Stimulated activated CD4-positive, alpha-beta T cell treated with anti-CD3 and anti-CD28 coated beads, TNF-alpha, amount 100 ng/mL, for 24 hours (primary cell): ENCODE measurements at places on chromosomes 5 and 9.

DNA sequence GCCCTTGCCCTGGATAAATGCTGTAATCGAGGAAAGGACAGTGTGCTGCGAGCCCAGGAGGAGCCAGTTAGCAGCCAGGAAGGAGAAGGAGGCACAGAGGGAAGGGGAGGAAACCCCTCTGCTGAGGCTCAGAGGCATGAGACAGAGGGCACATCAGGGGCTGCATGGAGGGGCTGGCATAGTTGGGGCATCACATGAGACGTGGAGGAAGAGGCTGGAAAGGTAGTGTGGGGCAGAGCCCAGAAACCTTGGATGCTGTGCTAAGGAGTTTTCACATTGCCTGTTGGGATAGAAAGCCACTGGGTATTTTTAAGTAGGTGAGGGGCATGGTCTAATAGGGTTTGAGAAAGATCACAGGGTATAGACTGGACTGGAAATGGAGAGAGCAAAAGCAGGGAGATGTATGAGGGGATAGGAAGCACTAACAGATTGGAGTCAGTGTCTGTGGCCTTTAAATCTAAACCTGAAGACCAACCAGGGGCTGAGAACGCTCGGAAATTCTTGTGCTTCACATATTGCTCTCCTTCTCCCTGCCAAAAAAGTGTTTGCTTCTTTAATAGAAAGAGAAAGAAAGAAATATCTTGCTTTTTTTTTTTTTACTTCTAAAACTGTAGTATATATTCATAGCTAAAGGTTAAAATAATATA, 33.0 kb upstream of the ANGPTL2 start:
- DNase-seq: no peak

GRCh38 chr5:179907556-179908324, at the start of gene TBC1D9B:
TSS of gene TBC1D9B (minus strand) at chr5:179907897. CDS start at chr5:179907821, 76 bp downstream.
- DNase-seq: peak; percentile 54

DNA sequence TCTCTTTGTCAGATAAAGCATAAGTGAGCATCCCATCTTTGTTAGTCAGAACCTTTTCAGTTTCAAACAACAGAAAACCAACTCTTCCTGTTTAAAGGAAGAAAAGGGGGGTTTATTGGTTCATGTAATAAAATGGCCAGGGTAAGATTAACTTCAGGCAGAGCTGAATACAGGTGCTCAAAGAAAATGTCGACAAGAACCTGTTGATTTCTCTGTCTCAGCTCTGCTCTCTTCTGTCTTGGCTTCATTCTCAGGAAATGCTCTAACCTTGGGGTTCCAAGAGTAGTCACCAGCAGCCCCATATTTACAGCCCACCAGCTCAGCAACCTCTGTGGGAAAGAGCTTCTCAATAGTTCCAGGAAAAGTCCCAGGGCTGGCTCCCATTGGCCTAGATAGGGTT, 25.2 kb downstream of the KCNIP1 start:
- no peak for DNase-seq

DNA sequence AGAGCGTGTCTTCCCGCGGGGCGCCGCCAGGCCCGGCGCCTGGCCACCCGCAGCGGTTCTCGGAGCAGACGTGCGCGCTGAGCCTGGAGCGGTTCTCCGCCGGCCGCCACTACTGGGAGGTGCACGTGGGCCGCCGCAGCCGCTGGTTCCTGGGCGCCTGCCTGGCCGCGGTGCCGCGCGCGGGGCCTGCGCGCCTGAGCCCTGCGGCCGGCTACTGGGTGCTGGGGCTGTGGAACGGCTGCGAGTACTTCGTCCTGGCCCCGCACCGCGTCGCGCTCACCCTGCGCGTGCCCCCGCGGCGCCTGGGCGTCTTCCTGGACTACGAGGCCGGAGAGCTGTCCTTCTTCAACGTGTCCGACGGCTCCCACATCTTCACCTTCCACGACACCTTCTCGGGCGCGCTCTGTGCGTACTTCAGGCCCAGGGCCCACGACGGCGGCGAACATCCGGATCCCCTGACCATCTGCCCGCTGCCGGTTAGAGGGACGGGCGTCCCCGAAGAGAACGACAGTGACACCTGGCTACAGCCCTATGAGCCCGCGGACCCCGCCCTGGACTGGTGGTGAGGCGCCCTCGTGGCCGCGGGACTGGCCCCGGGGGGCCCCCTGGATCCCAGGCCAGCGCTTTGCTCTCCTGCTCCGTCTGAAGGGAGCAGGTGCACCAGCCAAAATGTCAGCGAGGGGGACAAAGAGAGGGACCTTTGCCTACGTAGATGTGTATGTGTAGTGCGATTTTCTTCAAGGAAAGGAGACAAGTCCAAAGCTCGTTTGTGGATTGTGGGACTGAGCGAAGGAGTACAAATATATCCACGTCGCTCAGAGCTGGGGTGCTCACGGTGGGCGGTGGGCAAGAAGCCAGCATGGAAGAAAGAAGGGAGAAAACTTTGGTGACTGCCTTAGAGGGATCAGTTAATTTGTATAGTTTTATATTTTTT, 19.5 kb downstream of the BTNL9 start:
- no peak for DNase-seq

DNA sequence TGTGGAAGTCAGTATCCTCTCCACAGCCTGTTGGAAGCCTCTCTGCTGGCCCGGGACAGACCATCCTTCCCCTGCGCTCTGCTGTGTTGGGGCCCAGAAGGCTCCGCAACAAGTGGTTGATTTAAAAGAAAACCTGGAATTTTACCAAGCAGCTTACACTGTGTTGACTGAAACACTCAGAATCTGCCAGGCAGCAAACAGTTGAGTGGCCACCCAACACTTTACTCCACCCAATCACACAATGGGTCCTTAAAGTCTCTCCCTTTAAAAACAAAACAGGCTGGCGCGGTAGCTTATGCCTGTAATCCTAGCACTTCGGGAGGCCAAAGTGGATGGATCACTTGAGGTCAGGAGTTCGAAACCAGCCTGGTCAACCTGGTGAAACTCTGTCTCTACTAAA, 28.0 kb upstream of the DMRT3 start:
- DNase-seq: no peak

GRCh38 chr5:67992923-67993322, 222.6 kb upstream of the PIK3R1 start:
- DNase-seq: no peak

DNA sequence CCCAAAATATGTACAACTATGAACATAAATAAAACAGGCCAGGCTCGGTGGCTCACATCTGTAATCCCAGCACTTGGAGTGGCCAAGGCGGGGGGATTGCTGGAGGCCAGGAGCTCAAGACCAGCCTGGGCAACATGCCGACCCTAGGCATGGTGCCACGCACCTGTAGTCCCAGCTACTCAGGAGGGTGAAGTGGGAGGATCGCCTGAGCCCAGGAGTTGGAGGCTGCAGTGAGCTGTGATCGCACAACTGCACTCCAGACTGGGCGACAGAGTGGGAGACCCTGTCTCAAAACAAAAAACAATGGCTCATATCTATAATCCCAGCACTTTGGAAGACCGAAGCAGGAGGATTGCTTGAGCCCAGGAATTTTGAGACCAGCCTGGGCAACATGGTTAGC, 1.5 kb downstream of the HAUS6 start:
- DNase-seq: no peak

- DNase-seq: no peak
Observed at GRCh38 chr5:97480313-97480712, 297.3 kb upstream of the RIOK2 start.

DNA sequence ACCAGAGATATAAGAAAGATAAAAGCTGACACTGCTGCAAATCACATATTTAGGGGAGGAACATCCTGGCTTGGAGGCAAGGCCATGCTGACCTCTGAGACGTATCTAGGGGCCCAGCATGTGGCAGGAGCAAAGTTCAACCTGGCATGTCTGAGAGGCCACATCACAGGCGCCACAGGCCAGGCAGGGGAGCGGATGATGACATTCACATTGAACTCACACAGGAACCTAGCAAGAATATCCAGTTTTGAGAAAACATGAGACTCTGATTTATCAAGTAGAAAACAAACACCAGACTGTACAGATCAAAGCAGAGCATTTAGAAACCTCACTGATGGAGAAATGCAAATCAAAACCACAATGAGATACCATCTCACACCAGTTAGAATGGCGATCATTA, 64.2 kb upstream of the STK32A start:
- DNase-seq: no peak

DNA sequence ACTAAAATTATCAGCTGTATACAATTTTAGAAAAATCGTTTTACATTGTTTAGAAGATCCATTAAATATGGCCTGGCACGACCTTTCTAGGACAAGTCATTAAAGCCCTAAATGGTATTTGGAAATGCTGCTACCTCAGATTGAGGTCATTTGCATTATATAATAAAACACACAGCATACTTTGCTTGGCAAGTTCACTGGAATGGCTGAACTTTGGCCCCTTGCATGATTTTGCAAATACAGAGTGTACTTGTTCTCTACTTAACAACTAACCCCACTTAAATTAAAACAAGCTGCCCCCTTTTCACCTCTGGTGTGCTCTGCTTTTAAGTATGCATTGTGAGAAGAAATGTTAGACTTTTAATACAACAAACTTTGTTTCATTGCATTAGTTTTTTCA, 860.1 kb downstream of the PTPRD start:
- DNase-seq: no peak
